ENCODE measurements at places on chromosomes 16 and 17.

- no peak for DNase-seq
Measured at GRCh38 chr17:33225994-33226393, 67.1 kb downstream of the ASIC2 start.

GRCh38 chr17:40018211-40019121 is 3.2 kb downstream of the CSF3 start:
- no peak for DNase-seq

DNA sequence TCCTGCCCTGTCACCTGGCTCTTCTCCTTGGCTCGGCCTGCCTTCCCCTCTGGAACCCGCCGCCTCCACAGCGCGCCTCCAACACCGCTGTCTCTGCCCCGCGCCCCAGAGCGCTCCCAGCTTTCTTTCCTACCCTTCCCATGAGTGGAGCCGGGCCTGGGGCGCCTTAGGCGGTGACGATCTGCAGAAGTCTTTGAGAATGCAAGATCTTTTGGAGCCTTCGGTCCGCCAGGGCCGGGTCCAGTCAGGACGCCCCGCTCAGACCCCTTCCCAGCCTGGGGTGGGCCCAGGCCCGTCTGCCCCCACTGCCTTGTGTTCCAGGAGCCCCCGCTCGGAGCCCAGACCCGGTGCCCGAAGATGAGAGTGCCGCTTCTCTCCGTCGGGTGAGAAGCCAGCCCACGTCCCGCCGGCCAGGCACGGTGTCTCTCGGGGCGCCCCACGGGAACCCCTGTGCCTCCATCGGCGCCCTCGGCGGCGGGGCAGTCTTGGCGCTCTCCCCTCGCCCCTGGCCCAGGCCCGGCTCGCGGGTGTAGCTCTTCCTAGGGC is 40.0 kb downstream of the MRM1 start:
- DNase-seq = no peak

DNA sequence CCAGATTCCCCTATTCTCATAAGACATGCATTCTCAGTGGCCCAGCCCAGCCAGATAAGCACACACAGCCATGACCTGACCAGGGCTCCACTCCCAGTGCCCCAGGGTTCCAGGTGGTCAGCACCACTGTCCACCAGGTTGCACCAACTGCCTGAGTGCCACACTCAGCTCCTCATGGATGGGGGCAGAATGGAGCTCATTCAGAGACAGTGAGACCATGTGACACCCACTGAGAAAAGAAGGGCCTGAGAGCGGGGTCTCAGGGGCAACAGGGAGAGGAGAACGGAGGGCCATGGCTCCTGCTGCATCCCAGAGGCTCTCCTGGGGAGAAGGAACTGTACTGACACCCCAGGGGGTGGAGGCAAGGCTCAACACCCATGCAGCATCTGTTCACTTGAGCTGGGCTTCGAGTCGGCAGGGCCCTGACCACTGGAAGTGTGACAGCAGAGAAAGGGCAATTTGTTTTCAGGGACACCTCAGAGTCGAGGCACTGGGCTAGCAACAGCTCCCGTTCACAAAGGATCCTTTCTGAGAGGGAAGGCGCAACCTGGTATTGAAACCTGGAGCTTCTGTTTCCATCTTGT is 18.7 kb upstream of the SLC38A8 start:
- DNase-seq = peak; percentile 64

GRCh38 chr17:71593078-71593477 is 527.7 kb upstream of the SOX9 start:
- no peak for DNase-seq

GRCh38 chr16:56870276-56870888 is 5.4 kb downstream of the SLC12A3 start:
- DNase-seq = no peak

Data from NCI-H524 (cell line).